ENCODE measurements at places on chromosomes 2 and 18.

DNA sequence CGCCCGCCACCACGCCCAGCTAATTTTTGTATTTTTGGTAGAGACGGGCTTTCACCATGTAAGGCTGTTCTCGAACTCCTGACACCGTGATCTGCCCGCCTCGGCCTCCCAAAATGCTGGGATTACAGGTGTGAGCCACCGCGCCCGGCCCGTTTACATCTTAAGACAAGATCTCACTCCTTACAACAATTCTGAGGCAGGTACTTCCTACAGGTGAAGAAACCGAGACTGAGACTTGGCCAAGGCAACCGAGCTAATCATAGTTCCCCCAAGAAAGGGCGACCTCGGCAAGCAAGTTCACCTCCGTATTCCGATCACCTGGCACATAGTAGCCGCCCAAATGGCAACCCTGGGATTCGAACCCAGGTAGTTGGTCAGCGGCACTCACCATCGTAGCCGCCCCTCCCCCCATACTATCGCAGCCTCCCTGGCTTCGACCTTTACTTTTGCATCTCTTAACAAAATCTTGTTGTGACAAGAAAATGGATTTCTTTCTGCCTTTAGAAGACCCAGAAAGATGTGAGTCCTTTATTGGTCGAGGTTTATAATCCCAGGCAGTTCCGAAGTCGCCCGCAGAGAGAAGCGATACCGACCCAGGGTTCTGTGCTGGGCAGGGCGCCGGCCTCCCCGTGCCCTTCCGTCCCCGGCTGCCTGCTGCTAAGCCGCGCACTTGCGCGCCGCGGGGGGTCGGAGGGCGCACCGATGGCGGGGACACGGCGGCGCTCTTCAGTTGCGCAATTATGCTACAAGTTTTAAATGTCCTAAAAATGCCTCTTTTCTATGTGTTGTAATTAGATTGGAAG is 1.1 kb upstream of the FZD5 start:
- no peak for DNase-seq

- no peak for DNase-seq
Measured at GRCh38 chr2:148540022-148540421, 104.5 kb upstream of the EPC2 start.

DNA sequence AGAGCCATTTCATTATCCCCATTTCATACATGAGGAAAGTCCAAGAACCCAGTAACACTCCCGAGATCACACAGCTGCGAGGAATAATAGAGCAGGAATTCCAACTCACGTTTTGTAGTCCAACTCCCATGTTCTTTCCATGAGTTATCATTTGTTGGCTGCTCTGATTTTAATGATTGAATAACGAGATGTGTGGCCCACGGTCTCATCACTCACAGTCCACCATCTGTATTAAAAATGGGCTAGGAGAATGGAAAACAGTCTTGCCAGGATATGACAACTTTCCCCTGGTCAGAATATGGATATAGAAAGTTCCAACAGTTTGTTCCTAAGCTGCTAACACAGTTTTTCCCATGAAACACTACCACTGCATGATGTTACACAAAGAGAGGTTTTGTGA is 147.5 kb downstream of the METTL4 start:
- DNase-seq: no peak

DNA sequence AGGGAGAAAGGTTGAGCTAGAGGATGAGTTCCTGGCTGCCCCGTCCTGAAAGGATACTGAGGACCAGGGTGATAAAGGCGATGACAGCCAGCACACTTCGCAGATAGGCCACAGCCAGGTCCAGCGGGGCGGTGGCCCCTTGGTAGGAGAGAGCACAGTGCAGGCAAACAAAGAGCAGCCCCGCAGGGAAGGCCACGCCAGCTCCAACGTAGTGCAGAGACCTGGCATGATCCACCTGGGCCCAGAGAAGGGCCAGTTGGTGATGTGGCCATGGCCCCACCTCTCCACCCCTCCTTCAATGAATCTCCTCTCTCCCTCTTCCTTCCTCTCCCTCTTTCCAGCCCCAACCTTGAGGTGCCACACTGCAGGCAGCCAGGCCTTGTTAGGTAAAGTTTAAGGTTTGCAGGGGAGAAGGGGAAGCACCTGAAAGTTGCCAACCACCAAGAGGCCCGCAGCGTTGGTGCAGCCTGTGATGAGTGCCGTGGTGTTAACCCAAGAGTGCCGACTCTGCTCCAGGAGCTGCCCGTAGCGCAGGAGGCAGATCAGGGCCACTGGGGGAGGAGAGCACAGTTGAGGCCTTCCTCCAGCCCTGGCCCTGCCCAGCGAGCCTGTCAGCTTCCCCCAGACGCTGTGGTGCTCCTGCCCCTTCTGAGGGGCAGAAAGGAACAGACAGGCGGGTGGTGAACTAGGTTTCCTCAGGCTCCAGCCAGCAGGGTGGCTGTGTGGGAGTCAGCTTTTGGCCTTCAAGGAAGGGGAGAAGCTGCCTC is 2.8 kb downstream of the TMEM150A start:
- DNase-seq: no peak

DNA sequence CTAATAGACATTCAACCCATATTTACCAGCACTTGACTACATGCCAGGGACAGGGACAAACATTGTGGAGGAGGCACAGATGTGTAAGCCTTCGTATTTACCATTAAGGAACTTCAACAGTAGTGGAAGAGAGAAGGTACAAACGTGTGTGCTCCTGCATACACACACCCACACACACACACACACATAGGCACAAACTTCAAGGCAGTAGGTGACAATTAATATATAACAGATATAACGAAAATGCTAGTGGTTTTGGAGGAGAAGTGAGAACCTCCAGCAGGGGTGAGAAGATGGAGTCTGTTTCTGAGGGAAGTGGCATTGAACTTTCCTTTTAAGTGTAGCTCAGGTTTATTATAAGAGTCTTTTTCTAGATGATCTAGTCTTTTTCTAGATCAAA is 231.1 kb downstream of the SETBP1 start:
- DNase-seq: no peak

GRCh38 chr2:5691985-5692529 is at the start of gene SOX11:
TSS of gene SOX11 (plus strand) at chr2:5692384. CDS start at chr2:5692722, 338 bp downstream.
- no peak for DNase-seq

GRCh38 chr18:69956057-69956456 is 8.4 kb upstream of the CD226 start:
- no peak for DNase-seq

- DNase-seq: no peak
Measured at GRCh38 chr2:46230677-46231425, 66.4 kb upstream of the EPAS1 start.

DNA sequence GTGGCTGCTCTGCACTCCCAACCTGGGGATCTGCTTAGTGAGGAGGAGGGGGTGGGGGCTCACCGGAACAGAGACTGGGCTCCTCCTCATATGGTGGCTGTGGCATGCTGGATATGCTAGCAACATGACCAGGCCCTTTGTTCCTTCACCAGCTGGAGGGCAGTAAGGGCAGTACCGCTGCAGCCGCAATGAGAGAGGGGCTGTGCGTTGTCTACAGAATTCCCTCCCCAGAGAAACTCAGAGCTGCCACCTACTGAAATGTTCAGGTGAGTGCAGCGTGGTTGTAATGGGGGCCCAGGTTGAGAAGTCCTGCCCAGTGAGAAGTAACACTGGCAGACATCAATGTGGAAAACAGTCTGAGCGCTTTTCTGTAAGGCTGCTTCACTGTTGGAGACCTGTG is 1211.9 kb upstream of the NXPH2 start:
- DNase-seq: no peak

- no peak for DNase-seq
Measured at GRCh38 chr2:181944164-181944913, 41.3 kb upstream of the PPP1R1C start.

DNA sequence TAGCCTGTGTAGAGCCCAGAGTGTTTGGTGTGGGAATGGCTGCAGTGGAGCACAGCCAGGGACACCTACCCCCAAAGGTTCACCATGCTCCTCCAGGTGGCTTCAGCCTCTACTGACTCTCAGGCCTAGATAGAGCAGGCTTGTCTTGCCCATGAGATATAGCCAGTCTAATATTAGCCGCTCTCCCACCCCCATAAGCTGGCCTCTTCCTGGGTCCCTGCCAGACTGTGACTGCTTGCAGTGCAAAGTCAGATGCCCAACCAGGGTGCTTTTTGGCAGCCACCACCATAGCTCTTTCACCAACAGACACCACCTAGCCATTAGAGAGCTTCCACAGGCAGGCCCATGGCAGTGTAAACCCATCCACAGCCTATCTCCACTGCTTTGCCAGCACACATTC is 405.3 kb downstream of the MBD2 start:
- DNase-seq: no peak

DNA sequence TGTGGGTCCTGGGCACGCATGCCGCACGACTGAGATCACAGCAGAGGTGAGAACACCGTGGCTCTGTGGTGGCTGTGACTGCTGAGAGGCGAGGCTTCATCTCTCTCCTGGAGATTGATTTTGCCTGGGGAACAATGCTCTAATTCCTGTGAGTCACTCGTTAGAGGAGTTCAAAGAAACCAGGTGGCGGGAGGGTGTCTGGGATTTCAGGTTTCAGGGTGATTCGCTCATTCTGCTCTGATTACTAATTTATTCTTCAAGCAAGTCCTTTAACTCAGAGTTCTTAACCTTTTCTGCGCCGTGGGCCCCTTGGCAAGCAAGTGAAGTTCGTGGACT is 56.3 kb downstream of the GLI2 start:
- DNase-seq: no peak

- no peak for DNase-seq
Measured at GRCh38 chr2:117820444-117820843, 6.0 kb downstream of the DDX18 start.

GRCh38 chr2:196516564-196516963 is 123.0 kb upstream of the CCDC150 start:
- DNase-seq: no peak

DNA sequence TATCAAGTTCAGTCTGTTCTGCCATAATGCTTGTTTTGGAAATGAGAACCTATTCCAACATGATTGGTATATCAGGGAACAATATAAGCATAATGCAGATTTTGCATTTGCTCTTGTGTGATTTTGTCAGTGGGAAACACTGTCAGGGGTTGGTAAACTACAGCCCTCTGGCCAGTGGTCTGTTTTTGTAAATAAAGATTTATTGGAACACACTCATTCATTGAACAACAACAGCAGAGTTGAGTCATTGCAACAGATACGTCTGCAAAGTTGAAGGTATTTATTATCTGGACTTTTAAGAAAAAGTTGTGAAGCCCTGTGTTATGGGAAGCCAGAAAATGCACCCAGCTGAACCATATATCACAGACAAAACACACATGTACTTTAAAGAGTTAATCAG is 83.1 kb downstream of the MCFD2 start:
- no peak for DNase-seq

GRCh38 chr18:13672657-13673056 is 53.7 kb downstream of the FAM210A start:
- no peak for DNase-seq

DNA sequence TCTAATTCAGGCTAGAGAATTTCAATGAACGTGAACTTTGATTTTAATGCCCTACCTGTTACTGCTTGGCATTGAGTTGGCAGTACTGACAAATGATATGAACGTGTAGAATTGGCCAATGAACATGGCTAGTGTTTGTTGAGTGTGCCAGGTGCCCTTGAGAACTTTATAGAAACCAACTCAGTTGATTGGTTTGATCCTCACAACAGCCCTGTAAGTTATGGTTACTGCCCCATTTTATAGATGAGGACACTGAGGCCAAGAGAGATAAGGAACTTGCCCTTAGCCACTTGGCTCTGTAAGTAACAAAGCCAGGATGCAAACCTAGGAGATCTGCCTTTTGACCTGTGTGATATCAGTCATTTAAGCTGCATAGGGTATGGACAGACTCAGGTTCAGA is 275.7 kb downstream of the NEDD4L start:
- no peak for DNase-seq

DNA sequence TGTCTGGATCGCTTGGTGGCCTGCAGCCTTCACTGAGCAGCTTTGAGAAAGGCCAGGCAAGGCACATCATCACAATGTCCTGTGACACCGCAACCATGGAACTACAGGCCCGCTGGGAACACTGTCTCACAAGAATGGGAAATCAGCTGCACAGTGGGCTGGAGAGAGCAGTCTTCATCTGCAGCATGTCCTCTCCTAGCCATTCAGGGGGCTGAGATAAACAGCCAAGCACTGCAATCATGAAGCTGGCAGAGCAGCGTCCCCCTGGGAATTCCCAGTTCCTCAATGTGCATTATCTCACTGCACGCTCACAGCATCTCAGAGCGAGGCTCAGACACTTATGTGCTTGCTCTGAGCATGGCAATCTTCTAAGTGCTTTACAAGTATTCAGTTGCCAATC is 1.9 kb downstream of the CMPK2 start:
- no peak for DNase-seq

DNA sequence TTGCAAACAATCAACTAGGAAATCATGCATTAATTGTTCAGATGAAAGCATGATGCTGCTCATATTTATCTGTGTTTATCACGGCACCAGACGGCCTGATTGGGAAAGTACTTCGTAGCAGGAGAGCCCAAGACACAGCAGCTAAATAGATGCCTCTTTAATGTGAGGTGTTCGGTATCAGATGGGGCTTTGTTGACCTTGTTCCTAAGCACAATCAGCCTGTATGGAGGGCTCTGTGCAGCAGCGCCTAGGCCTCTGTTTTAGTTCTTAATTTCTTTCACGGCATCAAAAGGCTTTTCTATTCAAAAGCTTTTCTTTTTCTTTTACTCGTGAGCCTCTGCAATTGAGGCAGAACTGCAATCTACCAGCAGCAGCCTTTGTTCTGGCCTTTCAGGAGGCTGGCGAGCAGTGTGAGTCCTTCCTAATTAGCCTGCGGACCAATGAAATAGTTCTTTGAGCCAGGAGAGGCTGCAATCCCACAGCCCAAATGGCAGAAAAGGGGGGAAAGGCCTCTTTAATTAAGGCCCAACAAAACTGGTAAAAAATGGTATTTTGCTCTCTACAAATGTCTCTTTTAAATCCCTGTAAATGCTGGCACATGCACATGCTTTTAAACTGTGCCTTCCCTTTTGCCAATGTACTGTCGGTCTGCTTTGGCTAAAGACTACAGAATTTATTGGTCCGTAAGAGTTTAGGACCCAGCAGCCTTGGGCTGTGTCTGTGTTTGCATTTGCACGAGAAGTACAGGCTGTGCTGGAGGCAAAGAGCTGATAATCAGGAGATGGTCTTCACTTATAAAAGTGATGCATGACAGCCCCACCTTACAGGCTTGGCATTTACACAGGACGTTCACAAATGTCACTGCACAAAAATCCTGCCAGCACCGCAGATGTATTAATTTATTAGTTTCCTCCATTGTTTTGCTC is 159.6 kb downstream of the RND3 start:
- DNase-seq: no peak

- no peak for DNase-seq
Measured at GRCh38 chr18:9719421-9719981, 11.4 kb downstream of the RAB31 start.

GRCh38 chr2:104312684-104313083 is 541.2 kb upstream of the POU3F3 start:
- DNase-seq: no peak

- no peak for DNase-seq
Measured at GRCh38 chr2:20219763-20220380, 5.1 kb downstream of the SDC1 start.

DNA sequence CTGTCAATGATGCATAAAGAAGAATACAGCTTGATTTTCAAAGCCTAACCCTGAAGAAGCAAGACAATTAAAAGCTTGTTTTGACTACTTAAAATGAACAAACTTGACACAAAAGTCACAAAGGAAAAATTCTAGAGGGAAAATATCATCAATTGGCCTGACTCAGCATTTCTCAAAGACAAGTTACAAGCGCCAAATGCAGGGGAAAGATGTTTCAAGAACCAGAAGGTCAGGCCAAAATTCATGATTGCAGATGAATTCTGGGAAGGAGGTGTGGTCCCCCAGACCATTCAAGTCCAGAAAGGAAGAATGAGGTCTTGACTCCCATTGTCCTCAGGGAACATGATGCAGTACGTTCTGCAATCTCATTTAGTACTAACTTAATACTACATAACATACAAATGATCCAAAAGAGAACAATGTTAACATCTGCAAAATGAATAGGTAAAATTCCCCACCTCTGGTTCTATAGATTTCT is 64.5 kb downstream of the FAM210A start:
- no peak for DNase-seq
